ENCODE measurements at places on chromosomes 1 and 21.

GRCh38 chr1:205041001-205041715, 1.9 kb upstream of the CNTN2 start:
- no peak for DNase-seq

DNA sequence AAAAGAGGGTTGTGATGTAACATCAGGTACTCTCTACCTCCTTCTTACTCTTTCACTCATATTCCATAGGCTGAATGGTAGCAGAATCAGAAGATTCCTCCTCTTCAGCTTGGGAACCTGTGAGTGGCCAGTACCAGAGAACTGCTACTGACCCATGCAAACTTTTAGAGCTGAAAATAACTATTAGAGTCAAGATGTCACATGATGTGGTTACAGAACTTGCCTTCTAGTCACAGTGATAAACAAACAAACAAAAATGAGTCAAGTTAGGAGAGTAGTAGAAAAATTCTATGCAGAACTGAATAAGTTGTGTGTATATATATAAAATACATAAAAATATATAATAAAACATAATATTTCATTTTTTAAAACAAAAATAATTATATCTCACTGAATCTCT, 47.6 kb upstream of the RGS1 start:
- no peak for DNase-seq

DNA sequence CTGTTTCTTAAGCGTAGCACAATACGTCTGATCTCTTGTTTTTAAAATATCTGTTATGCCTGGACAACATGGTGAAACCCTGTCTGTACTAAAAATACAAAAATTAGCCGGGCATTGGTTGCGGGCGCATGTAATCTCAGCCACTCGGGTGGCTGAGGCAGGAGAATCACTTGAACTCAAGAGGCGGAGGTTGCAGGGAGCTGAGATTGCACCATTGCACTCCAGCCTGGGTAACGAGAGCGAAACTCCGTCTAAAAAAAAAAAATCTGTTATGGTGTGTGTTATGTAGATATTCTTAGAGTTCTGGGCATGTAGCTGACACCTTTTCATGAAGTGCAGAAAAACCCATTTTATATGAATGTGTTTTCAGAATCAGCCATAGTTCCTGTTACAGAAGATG, 38.2 kb downstream of the RABGAP1L start:
- DNase-seq, result no peak

DNA sequence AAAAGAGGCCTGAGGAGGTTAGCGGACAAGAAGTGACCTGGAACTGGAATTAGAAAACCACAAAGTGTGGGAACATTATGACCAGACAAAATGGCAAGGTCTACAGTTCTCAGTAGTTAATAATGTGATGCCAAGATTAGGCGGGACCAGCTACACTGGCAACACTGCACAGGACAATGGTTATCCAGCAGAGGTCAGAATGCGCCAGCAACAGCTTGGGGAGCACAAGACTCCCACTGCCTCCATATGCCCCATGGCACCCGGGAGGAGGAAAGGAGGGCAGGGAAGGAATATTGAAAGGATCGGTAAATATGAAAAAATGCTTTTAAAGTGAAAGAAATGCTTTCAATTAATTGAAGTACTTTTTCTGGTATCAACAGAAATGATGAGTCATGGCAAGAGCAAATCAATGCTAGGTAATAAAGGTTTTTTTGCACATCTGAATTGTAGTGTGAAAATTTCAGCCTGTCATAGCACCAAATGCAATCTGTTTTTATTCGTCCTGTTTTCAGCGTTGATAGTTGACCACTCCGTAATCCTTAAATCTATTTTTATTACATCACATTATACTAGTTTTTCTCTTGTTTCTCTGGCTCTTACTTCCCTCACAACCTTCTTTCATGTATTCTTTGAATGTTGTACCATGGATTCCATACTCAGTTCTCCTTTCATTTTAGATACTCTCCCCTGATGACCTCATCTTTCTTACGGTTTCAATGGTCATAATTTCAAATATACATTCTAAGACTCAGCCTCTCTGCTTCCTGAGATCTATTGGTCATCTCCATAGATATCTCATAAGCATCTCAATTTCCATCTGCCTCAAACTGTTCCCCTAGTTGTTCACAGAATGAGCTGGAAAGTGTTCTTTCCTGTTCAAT, 30.7 kb downstream of the VCAM1 start:
- no peak for DNase-seq

- DNase-seq, result no peak
Observed at GRCh38 chr1:19153169-19153568, 56.9 kb downstream of the UBR4 start.

DNA sequence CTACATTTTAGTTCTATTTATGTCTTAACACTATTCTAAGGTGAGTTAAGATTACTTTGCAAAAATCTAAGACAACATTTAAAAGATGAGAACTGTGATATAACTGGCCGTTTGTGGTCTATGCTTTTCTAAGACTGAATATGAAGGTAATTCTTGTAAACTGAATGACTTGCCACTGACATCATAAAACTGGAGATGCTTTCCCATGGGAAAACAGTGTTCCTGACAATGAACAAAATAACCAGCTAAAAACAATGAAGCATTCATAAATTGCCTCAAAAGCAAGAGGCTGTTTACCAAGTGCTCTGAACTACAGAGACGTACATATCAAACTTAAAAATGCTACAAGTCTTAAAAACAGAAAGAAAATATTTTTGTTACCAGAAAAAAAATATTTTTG, 54.7 kb downstream of the APP start:
- DNase-seq, result no peak

DNA sequence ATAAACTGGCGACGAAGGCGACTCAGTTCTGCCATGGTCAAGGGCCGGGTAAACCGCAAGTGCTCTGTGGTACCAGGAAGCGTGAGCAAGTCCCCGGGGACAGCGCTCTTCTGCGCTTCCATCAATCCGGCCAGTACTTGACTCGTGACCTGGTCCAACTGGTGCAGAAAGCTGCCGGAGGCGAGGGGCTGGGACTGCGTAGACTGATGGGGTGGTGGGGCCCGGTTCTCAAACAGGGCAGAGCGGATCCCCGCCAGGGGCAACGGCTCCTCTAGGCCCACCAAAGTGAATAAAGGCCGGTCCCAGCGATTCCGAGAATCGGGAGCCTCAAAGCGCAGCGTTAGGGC, 852 bp downstream of the KTI12 start:
- no peak for DNase-seq

- no peak for DNase-seq
Observed at GRCh38 chr1:157312082-157312812, 174.1 kb upstream of the ETV3 start.

- DNase-seq, result no peak
Observed at GRCh38 chr21:36747041-36747814, 48.3 kb downstream of the SIM2 start.

DNA sequence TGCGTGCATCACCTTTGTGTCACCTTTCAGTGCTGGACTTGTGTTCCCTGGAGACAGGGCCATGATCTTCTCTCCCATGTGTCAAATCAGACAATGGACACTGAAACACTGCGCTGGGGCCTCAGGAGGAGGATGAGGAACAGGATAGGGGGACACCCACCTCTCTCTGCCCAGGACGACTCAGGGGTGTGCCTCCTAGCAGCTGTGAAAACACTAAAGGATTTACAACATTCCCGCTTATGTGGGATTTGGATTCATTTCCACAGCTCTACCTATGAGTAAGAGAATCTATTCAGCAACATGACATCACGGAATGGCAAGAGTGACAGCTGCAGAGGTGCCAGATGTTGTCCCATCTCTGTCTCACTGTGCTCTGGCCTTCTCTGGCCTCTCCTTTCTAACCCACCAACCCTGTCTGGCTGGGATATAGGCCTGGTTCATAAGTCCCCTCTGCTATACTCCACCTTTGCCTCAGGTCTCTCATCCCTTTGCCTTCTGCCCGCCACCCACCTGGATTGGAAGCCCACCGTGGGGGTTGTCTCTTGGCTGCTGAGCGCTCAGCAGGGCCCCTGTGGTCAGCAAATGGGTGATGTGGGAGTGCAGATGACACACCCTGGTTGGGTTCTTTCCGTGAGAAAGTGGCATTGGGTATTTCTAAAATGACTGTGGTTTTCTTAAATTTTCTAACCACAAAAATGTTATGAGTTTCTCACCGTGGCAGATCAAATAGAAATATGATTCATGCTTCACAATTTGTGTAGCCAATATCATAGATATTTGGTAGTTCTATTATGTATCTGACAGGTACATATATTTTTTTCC, 47.1 kb upstream of the TLR5 start:
- no peak for DNase-seq

DNA sequence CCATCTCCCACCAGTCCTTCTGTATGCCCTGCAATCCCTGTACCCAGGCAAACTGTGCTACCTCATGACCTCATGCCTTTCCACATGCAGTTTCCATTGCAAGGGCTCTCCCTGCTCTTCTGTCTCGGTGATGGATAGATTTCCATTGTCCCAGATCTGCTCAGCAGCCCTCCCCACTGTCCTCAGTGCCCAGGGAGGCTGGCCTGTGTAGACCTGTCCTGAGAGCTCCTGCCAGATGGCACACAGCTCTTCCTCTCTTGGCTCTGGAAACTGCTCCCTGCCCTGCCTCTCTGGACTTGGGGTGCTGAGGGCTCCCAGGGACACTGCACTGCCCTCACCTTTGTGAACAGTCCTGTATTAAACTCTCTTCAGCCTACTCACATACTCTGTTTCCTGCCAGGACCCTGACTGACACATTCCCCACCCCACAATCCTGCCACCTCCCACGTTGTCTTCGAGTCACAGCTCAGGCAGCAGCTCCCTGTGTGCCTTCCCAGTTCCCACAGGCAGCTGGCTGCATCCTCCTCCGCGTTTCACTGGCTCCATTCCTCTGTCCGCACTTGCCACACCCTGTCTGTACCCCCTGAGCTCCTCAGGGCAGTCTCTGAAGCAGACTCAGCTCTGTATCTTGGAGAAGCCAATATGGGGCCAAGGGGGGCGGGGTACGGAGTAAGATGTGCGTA, 57.0 kb downstream of the SPATA46 start:
- no peak for DNase-seq

DNA sequence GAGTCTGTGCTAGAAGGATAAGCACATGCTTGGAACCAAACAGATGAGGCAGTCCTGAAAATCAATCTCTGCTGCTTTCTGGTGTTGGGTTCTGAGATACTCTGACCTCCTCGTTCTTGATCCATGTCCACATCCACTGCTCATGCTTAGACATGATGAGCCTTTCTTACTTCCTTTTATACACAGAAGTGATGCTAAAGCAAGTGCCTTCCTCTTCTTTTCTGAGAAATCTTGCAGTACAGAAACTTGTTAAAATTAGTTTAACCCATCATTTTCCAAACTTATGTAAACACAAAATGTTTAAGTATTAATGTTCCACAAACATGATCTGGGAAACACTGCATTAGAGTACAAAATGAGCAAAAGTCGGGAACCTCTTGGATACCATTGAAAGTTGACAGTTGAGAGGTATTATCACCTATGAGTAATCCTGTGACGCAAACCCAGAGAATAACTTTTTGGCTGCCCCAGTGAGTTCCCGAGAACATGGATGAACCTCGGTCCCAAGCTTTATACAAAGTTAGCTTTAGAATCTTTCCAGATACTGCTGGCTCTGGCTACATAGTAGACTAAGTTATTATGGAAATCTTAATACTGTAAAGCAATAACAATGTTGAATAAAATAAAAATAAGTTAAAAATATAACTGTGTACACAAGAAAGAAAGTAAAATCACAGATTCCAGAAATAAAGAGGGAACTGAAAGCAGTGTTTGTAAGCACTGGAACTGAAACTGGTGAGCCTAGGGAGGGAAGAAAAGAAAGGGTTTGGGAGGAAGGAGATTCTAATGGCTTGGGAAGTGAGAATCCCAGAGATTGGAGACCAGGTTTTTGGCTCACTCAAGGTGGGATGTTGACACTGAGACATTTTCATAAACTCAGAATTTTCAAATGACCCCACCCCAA, 429.3 kb upstream of the RUNX1 start:
- no peak for DNase-seq

DNA sequence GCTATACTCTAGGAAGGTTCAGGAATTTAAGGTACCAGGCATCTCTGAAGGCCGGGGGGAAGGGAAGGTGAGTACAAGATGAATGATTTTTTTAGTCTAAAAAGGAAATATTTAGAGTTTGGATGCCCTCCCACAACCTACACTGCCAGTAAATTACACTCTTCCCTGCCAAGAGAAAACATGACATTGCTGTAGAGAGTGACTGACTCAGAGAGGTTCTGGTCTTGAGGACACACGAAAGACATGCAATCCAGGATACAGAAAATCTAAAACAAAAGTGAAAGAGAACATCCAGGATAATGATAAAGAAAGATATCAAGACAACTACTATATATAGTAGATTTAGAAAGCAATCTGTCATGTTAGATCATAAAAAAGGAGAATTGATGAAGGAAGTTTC, 200.5 kb downstream of the TYW3 start:
- DNase-seq, result no peak
